ENCODE measurements at places on chromosomes 5 and 9.

GRCh38 chr5:78779771-78780616 lies 131.4 kb upstream of the LHFPL2 start:
- no peak for DNase-seq

DNA sequence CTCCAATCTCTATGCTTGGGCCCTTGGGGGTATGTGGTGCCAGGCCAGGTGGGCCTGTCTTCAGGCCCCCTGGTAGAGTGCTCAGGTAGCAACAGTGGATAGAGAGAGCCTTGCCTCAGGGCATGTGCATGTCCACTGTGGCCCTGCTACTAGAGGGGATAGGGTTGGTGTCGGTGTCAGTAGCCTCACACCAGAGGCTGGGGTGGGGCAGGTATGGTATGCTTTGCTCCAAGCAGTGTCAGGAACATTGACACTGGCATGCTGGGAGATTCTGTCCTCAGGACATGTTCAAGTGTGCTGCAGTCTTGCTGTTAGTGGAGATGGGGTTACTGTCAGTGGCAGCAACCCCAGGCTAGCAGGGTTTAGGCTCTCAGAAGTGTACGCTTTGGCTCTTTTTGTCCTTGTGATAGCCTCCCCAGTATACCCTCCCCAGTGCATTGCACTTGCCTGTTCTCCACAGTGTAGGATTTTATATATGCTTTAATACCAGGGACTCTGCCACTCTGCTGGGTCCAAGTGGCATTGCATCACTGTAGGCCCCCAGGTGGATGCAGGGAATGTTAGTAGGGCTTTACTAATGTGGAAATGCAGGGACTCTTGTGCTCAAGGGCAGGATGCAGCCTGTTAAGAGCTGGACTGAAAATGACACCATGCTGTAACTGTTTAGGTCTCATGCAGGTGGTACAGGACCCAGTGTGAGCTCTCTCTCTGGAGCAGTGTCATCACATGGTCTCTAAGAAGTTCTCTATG lies 21.6 kb downstream of the RIC1 start:
- DNase-seq, result no peak

DNA sequence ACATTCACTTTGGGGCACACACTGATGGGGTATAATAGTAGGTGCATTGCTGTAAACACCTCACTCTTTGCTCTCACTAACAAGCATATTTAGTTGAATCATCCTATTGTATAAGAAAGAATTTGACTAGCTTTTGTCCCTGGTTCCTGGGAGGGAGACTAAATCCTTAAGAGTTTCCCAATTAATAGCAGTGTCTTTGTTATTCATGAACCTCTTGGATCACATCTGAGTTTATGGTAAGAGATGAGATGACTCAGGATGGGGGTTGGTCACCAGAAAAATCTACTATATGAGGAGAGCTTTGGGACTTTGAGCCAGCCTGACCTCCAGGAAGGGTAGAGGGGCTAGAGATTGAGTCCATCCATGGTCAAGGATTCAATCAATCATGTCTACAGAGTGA lies 56.8 kb downstream of the PUM3 start:
- no peak for DNase-seq

DNA sequence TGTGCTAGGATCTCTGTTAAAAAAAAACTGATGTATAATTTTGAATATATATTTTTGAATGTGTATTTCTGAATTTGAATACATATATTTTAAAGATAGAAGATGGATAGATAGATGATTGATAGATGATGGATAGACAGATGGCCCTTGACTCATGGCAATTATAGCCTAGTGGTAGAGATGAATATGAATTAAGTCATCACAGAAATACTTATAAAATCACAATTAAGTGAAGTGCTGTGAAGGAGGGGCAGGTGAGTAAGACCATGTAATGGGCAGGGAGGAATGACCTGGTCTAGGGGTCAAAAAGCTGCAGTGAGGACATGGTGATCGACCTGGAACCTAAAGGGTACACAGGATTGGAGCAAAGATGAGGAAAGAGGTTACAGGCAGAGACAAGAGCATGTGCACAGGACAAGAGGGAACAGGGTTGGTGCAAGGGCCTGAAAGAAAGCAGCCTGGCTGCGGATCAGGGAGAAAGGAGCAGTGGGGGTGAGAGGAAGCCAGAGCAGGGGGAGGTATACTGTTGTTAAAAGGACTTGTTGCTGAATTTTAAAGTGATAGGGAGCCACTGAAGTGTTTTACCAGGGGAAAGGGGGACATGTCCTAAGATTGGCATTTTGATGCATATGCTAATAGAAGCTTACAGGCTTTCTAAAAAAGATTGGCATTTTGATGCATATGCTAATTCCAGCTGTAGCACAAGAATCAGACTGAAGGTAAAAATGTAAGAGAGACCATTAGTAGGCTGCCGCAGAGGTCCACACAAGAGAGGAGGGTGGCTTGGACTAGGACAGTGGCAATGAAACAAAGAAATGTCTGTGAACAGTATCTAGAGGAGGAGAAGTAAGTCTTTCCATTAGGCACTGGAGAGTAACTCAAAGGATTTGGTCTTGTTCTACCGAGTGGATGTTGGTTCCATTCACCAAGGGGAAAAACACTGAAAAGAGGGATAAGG lies 527.8 kb downstream of the AGTPBP1 start:
- no peak for DNase-seq

- DNase-seq, result no peak
These were observed 11.6 kb upstream of the SPTAN1 start for GRCh38 chr9:128540634-128541360.
